A172 (cell line): ENCODE measurements at places on chromosomes 2 and 18. TPM values are rescaled to one million over a fixed set of nuclear protein-coding genes. Genes with fewer than 3 reads are reported as not detected.

The CAPN10 gene
- 15.4 and 22.2 TPM in 2 replicates for total RNA-seq

The OTOF gene
- 2.1 TPM in 1 of 2 replicates, not detected in the other for total RNA-seq

The LYPD1 gene
- 28.6 and 30.8 TPM in 2 replicates for total RNA-seq

The ERMN gene
- not detected in 2 replicates for total RNA-seq

DNA sequence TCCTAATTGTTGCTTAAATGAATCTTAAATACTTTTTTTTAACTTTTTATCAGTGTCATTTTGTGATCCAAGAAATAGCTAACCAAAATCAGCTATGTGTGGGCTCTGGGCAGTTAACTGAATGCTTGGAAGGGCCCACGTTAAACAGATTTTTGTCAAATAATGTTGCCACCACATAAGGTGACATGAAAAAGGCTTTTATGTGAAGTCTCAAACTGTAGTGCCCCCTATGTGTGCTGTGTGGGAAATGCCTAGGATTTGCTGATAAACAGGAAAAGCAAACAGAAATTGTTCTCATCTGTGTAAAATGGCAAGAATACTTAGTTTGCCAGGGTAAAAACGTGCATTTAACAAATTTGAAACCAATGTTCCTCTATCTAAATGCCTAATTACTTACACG is 242.2 kb downstream of the ZNF516 start:
- no peak for DNase-seq

GRCh38 chr2:106800976-106801655 is 84.9 kb downstream of the ST6GAL2 start:
- no peak for DNase-seq

DNA sequence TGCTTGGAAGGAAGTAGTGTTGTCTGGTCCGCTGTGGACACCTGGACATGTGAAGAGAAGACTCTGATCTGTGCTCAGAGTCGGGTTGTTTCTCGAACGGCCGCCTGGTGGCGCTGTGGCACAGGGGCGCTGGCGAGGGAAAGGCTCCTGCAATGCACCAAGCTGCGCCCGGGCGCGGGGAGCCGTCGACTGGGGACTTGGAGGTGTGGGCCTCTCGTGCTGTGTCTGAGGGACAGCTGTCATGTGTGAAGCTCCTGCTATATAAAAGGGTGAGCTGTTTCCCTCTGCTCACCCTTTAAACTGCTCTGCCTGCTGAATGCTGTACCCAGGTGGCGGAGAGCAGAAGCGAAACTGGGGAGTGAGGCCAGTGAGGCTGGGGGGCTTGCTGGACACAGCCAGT is 44.0 kb downstream of the GNAL start:
- DNase-seq = peak; percentile 46

DNA sequence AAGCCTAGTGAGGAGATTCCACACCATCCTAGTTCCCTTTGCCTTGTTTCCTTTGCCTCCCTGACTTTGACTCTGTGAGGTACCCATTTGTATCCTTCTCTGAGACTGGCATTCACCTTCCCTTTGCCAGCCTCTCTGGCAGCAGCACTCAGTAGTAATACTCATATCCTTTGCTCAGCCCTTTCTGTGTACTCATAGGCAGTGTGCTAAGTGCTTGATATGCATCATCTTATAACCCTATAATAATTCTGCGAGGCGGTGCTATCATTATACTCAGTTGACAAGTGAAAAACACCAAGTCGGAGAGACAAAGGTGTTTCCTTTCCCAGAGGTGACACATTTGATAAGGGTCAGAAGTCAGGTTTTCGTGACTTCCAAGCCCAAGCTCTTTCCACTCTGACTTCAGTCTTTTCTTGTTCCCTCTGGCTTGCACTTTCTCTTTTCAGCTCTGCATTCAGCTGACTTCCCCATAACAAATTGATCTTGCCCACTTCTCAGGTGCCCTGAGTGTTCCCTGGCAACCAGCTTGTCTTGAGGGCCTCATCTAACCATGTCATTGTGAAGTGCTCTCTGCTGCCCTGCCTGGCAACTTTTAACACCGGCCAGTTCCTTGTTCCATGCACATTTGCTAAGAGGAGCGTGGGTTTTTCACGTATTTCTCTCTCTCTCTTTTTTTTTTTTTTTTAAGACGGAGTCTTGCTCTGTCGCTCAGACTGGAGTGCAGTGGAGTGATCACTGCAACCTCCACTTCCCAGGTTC is 94.5 kb upstream of the UPP2 start:
- DNase-seq = no peak

DNA sequence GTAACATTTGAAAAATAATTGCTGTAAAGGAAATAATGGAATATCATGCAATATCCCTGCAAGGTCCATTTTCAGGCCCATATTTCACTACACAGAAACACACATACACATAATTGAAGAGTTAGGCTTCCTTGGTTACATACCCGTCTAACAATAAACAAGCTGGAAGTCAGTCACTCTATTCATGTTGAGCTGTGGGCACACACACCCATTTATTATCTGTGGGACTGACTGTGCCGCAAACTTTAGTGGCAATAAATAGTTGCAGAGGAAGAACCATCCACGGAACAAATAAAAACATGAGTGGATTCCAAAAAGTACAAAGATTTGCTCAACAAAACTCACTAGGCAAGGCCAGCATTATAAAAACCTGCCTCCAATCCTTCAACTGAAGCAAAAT is 24.8 kb downstream of the PID1 start:
- DNase-seq = no peak

GRCh38 chr2:168090366-168091135 is 156.8 kb downstream of the STK39 start:
- DNase-seq = no peak
